Renal cortex interstitium (tissue), 15 donors: ENCODE measurements at places on chromosomes 2 and 18. TPM values are rescaled to one million over a fixed set of nuclear protein-coding genes. Genes with fewer than 3 reads are reported as not detected.

DNA sequence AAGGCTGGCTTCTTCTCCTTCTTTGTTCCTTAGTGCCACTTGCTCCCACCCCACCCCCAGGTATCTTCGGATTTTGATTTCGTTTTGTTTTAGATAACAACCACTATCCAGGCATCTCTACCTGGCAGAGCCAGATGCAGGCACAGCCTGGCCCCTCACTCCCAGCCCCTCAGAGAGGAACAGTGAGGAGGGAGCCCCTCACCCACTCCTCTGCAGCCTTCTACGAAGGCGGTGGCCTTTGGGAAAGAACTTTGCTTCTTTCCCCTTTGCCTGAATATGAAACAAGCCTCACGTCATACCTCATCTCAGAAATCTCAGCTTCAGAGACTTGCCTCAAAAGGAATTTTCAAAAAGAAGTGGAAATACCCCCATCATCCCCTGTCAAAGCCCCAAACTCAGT is 6.3 kb upstream of the CYP26B1 start:
- DNase-seq, result no peak

The MGAT4A gene
- polyA plus RNA-seq, result 42.4 TPM

DNA sequence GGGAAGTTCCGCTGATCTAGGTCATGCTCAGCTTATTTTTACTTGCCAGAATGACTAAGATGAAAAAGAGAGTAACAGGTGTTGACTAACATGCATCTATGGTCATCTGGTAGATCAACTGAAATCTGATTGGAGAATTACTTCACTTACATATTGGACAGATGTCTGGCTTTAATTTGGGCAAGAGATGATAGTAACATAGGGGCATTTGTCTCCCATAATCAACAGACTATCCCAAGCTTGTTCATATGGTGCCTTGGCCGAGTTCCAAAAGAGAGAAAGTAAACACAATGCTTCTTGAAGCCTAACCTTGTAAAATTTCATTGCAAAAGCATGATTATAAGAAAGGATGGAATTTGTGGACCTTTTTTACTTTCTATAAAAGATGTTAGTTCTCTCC is 503.7 kb downstream of the ADCYAP1 start:
- no peak for DNase-seq

The ELOA2 gene
- polyA plus RNA-seq, result not detected

DNA sequence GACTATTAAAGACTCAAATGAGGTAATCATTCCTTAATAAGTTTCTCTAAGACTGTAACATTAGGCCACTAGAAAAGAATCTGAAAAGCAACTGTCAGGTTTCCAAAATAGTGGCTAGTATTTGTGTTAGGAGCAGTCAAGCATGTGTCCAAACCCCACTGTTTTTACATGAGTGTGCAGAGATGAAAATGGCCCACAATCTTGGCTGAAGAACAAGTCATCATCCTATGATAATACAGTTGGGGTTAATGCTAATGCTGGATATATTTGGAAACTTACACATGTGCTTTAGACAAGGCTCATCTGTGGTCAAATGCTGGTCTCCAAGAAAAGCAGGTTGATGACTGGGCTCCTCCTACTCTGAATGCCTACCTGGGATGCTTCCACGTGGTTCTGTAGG is 73.6 kb downstream of the MAIP1 start:
- DNase-seq, result no peak

GRCh38 chr2:28393114-28393836 is 617 bp downstream of the FOSL2 start:
- DNase-seq, result no peak

- no peak for DNase-seq
Observed at GRCh38 chr2:230783101-230783500, 70.5 kb downstream of the CAB39 start.

DNA sequence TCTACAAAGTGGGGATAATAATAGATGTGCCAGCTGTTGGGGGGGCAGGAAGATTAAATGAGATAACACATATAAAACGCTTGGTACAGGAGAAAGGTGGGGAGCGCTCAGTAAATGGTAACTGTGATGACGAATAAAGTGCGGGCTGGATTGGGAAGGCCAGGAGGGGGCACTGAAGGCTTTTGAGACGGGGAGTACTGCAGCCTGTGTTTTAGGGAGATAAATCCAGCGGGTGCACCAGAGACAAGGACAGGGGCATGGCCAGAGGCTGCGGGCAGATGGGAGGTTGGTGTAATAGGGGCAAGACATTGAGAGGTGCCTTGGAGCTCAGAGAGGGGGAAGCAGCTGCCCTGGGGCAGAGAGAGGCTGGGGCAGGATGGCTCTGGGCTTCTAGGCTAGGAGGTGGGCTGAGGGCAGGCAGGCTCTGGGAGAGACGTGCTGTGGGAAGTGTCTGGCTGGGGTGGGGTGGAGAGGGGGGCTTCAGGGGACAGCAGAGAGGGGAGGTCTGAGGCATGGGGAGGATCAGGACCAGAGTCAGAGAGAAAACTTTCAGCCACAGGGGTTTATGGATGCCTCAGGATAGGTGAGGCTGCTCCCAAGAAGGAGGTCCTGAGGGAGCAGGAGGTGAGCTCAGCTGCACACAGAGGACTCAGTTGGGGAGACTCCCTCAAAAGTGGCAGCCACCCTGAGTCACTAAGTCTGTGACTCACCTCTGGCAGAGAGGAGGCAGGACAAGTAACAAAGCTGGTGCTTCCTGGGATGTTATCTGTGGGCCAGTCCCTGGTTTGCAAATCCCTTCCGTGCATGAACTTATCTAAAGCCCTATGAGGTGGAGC is 18.8 kb downstream of the TEX44 start:
- DNase-seq, result no peak
